ENCODE measurements at places on chromosomes 3 and 15.

- DNase-seq, result no peak
These were observed 82.7 kb downstream of the EPHB1 start for GRCh38 chr3:134877788-134878187.

DNA sequence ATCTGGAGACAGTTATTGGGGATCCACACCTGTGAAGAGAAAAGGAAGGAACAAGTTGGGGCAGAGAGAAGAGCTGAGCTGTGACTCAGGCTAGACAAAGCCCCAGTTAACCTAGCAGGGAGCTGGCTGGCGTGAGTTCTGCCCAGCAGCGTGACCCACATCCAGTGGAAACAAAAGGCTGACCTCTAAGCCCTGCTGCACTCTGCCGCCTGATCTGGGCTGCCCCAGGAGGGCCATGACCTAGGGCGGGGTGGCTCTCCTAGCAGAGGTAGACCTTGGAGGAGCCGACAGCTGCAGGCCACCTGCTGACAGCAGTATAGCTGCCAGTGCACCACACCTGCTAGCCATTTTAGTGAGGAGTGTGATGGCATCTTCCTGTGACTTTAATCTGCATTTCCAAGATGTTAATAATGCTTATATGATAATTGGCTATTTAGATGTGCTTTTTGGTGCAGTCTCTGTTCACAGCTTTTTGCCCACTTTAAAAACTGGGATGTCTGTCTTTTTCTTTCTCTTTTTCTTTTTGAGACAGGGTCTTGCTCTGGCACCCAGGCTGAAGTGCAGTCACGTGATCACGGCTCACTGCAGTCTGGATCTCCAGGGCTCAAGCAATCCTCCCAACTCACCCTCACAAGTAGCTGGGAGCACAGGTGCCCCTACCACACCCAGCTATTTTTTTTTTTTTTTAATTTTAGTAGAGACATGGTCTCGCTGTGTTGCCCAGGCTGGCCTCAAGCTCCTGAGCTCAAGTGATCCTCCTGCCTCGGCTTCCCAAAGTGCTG lies 78.1 kb downstream of the LSM3 start:
- DNase-seq, result no peak

- no peak for DNase-seq
These were observed 38.5 kb upstream of the SPTSSB start for GRCh38 chr3:161409858-161410257.

- no peak for DNase-seq
These were observed 42.9 kb downstream of the EAF1 start for GRCh38 chr3:15470261-15470660.

DNA sequence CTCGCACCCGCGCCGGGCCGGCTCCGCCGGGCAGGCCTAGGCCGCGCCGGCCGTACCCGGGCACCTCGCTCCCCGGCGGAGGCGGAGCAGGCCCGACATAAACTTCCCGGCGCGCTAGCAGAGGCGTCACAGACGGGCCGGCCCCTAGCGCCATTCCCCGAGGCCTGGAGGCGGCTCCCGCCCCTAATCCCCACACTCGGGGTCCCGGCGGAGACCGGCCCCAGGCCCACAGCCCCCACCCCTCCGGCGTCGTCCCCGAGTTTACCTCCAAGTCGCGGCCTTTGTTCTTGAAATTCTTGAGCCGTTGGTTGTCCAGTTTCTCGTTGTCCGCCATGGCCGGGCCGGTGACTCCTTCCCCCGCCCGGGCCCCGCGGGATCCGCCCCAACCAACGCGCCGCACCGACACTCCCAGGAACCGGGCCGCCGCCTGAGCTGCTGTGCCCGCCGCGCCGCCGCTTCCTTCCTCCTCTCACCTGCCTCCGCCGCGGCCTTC lies 376 bp downstream of the KPNA4 start:
- DNase-seq, result no peak

DNA sequence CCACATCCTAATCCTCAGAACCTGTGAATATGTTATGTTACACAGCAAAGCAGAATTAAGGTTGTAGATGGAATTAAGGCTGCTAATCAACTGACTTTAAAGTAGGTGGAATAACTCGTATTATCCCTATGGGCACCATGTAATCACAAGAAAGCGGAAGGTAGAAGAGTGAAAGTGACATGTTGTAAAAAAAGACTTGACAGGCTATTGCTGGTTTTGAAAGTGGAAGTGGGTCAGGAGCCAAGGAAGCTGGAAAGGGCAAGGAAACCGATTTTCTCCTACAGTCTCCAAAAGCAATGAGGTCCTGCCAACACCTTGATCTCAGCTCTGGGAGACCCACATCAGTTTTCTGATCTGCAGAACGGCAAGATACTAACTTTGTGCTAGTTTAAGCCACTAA lies 6.6 kb downstream of the TP63 start:
- no peak for DNase-seq

DNA sequence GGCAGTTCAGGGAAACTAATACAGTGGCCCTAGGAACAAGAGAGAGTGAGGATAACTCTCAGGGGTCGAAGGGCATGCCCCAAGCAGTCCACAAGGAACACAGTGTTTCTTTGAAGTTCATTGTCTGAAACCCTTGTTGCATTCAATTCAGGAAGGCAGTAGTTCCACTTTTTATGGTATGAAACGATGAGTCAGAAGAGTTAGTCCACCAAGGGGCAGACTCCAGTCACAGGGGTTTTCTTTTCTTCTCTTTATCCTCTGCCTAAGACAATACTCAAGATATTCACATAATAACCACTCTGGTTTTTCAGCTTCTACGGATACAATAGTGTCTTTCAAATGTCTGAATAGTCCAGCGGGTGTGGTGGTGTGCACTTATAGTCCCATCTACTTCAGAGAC lies 23.7 kb upstream of the TICRR start:
- DNase-seq, result no peak

- DNase-seq, result no peak
These were observed 551.2 kb upstream of the CCDC54 start for GRCh38 chr3:106825962-106826605.

- no peak for DNase-seq
These were observed 8.7 kb downstream of the ARHGAP31 start for GRCh38 chr3:119302697-119303551.

DNA sequence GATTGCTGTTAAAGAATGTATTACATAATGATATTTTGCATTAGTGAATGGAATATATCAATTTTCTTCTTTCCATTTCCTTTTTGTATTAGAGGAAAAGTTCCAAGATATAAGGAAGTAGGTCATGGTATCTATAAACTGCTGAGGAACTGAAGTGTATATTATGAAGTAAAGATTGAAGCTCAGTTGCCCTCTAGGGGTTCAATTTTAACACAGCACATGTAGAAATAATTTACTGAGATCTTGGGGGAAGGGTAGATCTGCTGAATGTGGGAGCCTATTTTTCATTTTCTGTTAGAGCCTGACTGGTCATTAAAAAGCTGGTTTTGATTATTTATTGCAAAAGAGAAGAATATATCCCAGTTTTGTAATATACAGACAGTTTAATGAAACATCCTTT lies 45.2 kb downstream of the CMC1 start:
- no peak for DNase-seq

DNA sequence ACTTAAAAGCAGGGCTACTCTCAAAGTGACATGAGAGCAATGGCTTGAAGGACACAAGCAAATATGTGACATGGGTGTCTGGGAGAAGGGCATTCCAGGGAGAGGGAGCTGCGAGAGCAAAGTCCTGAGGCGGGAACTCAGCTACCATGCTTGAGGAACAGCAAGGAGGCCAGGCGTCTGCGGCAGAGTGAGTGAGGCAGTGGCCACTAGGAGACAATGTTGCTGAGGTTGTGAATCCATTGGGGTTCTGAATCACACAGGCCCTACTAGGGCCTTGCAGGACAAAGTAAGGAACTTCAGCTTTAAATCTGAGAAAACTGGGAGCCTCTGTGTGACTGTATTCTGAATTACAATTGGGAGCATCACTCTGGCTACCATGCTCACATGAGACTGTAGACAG lies 94.1 kb upstream of the PRICKLE2 start:
- DNase-seq, result no peak

GRCh38 chr3:124413989-124414598 lies 316.2 kb upstream of the UMPS start:
- DNase-seq, result no peak

GRCh38 chr3:136910697-136911096 lies 47.1 kb upstream of the IL20RB start:
- DNase-seq, result no peak

DNA sequence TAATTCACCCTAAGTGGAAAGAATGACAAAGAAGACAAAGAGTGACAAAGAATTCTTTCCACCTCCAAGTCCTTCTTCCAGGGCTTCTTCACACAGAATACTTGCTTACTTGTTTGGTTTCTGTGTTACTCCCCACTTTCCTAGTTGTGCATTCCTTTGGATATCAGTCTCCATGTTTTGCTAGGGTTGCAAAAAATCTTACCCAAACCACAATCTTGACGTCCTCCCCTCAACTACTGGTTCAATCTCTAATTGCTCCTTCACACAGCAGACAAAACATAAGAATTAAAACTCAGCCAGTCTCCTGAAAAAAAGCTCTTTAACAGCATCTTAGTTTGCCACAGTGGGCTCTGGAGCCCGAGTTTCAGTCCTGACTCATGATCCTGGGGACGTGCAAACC lies 297.6 kb upstream of the CHRNA7 start:
- DNase-seq, result no peak

DNA sequence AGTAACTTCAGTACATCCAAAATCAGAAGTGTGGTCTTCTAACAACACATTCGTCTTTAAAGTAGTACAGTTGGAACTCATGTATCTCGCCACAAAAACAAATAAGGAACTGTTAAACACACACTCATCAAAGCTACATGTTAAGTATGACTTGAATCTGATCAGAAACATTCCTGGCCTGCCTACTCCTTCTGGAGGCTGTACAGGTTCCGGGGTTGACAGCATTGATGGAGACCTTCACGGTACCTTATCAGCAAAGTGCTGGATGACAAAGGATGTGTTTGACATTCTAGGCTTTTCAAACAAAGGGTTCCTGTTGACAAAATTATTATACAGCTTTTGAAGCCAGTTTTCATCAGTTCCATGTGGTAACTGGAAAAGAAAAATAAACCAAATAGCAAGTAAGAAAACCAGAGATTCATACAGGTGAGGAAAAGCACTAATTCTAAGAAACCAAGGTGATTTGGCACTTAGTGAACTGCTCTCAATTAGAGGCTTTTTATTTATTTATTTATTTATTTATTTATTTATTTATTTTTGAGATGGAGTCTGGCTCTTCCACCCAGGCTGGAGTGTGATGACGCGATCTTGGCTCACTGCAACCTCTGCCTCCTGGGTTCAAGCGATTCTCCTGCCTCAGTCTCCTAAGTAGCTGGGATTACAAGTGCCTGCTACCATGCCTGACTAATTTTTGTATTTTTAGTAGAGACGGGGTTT lies 44.3 kb downstream of the MYO5C start:
- DNase-seq, result no peak

DNA sequence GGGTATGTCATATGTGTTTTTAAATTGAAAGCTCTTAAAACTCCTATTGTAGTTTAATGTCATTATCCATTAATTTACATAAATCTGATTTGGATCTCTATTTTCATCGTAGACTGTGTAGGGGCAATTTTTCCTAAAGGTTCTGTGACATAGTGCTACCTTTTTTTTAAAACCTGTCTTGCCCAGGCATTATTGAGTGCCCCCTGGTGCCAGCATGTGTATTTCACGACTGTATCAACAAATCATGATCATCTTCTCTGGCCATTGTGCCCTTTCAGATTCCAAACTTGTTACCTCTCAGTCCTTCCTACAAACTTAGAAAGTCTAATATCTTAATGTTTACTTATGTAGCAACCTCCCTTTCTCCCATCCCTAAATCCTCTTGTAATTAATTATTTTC lies 97.2 kb upstream of the FLNB start:
- no peak for DNase-seq

- no peak for DNase-seq
These were observed 89.4 kb upstream of the ANKRD34C start for GRCh38 chr15:79193103-79193502.

DNA sequence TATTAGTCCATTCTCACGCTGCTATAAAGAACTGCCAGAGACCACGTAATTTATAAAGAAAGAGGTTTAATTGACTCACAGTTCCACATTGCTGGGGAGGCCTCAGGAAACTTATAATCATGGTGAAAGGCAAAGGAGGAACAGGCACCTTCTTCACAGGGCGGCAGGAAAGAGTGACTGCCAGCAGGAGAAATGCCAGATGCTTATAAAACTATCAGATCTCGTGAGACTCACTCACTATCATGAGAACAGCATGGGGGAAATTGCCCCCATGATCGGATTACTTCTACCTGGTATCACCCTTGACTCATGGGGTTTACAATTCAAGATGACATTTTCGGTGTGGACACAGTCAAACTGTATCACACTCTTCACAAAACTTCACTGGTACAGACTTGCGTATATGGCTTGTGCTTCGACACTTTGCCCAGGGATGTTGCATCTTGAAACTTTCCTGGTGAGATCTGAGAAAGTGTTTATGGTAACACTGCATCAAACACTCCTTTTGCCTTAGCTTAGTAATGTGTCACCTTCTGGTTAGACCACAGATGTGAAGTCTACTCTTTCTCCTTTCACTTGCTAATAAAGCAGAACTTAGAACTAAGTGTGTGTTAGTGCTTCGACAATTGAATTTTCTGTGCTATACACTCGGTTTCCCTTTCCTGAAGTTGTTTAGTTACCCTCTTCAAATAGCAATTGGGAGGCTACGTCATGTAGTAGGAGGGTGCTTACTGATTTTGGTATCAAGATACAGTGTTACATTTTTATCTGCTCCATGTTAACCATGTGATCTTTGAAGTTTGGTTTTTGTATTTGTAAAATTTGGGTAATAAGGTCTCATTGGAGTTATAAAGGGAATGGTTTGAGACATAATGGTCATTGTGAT lies 185.7 kb downstream of the LPP start:
- no peak for DNase-seq

GRCh38 chr15:52695154-52695553 lies 16.0 kb upstream of the ATOSA start:
- no peak for DNase-seq

DNA sequence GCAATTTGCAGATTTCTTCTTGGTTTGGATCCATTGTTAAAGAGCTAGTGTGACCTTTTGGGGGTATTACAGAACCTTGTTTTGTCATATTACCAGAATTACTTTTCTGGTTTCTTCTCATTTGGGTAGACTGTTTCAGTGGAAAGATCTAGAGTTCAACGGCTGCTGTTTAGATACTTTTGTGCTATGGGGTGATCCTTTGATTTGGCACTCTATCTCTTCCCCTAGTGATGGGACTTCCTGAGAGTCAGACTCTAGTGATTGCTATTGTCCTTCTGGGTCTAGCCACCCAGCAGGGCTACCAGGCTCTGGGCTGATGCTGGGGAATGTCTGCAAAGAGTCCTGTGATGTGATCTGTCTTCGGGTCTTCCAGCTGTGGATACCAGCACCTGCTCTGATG lies 46.3 kb upstream of the GADL1 start:
- no peak for DNase-seq

DNA sequence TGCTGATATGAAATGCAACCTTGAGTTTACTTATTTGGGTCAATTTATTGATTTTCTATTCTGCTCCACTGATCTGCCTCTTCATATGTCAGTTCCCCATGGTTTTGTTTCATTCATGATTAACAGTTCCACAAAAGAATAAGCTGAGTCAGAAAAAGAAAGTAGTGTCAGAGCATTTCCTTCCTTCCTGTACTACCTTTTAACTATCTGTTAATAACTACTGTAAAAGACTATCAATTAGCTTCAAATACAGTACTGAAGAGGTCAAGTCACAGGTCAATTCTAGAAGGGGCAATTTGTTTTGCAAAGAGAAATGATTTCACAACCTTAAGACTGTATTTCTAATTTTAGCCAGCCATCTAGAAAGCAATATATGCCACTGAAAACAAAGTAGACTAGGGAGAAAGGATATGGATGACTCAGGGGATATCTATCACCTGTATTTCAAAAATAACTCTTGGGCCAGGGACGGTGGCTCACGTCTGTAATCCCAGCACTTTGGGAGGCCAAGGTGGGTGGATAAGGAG lies 129.5 kb downstream of the TFDP2 start:
- DNase-seq, result no peak
